Articular chondrocyte of knee joint (primary cell): ENCODE measurements at places on chromosomes 13 and 19. TPM values are rescaled to one million over a fixed set of nuclear protein-coding genes. Genes with fewer than 3 reads are reported as not detected.

Gene ZNF790
- total RNA-seq: 10.7 and 11.3 TPM in 2 replicates

Gene ZNF329
- total RNA-seq: 11.4 and 16.0 TPM in 2 replicates

Gene LILRA1
- not detected in 2 replicates for total RNA-seq

Gene GADD45GIP1
- total RNA-seq: 23.0 and 23.5 TPM in 2 replicates

Gene CGB7
- total RNA-seq: 0.13 and 0.32 TPM in 2 replicates

Gene LGALS14
- total RNA-seq: not detected in 2 replicates

Gene RFPL4A
- not detected in 2 replicates for total RNA-seq

Gene NOSIP
- total RNA-seq: 45.3 and 50.4 TPM in 2 replicates

Gene CEACAM7
- total RNA-seq: not detected in 2 replicates

Gene C19orf85
- total RNA-seq: not detected in 2 replicates

Gene UPK1A
- total RNA-seq: not detected in 2 replicates

Gene BCAM
- total RNA-seq: 10.7 and 13.1 TPM in 2 replicates

Gene DAPK3
- total RNA-seq: 77.7 and 81.7 TPM in 2 replicates

Gene PGLYRP1
- not detected in 2 replicates for total RNA-seq

Gene SAMD4B
- 47.0 and 52.7 TPM in 2 replicates for total RNA-seq

Gene IL17D
- total RNA-seq: 4.1 and 6.4 TPM in 2 replicates

Gene MAMSTR
- 1.7 and 2.9 TPM in 2 replicates for total RNA-seq

Gene SH2D3A
- not detected in 2 replicates for total RNA-seq

Gene CARM1
- 32.5 and 38.8 TPM in 2 replicates for total RNA-seq

Gene CACNG6
- total RNA-seq: not detected in 2 replicates

Gene FCHO1
- total RNA-seq: 0.39 and 0.43 TPM in 2 replicates

Gene ZNF709
- total RNA-seq: 5.5 and 7.7 TPM in 2 replicates

Gene PRODH2
- total RNA-seq: not detected in 2 replicates

Gene LRRC25
- 0.22 and 0.39 TPM in 2 replicates for total RNA-seq

Gene TTC9B
- total RNA-seq: not detected in 2 replicates

Gene APOC4
- total RNA-seq: not detected in 2 replicates

Gene EID2B
- total RNA-seq: 2.8 and 3.3 TPM in 2 replicates

Gene TUBA3C
- total RNA-seq: not detected in 2 replicates

Gene ZNF468
- 24.3 and 29.9 TPM in 2 replicates for total RNA-seq

Gene LILRB5
- not detected in 2 replicates for total RNA-seq

Gene ZNF274
- 9.5 and 14.5 TPM in 2 replicates for total RNA-seq

Gene NKPD1
- under 0.01 TPM in 1 of 2 replicates, not detected in the other for total RNA-seq

Gene KIR2DL1
- not detected in 2 replicates for total RNA-seq

Gene CAB39L
- total RNA-seq: 29.9 and 32.6 TPM in 2 replicates

Gene CD37
- not detected in 2 replicates for total RNA-seq

Gene EDNRB
- total RNA-seq: 0.11 TPM in 1 of 2 replicates, not detected in the other

Gene FFAR2
- not detected in 2 replicates for total RNA-seq

Gene GPC6
- total RNA-seq: 195 and 302 TPM in 2 replicates

Gene FCAR
- total RNA-seq: not detected in 2 replicates

Gene ZNF71
- 6.1 and 7.7 TPM in 2 replicates for total RNA-seq

Gene ASPDH
- not detected in 2 replicates for total RNA-seq

Gene TMEM238
- total RNA-seq: not detected in 2 replicates

Gene UNC13A
- under 0.01 TPM in 2 replicates for total RNA-seq

Gene ANGPTL8
- total RNA-seq: not detected in 2 replicates

Gene MUC16
- not detected in 2 replicates for total RNA-seq

Gene MIA
- 1.4 and 4.6 TPM in 2 replicates for total RNA-seq
